ENCODE measurements at places on chromosomes 5 and 9.

DNA sequence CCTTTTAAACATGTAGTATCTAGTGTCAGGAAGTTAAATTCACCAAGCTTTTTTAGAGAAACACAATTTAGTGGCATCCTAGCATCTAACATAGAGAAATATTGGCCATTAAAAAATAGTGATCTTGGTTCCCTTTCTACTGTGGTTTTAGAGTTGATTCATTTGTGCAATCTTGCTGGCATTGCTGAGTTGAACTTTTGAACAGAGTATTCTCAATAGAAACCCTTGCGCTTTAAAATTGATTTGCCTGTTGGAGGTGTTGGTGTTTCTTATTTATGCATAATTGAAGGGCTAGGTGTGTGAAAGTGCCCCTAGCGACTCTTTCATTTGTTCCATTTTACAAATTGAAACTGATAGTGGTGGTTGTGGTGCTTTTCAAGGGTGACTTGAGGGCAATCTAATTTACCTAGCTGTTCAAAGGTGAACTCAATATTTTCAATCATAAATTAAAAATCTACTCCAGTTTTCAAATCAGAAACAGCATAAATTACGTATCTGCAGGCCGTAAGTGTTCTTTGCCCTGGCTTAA is 73.0 kb upstream of the MPDZ start:
- no peak for DNase-seq

- DNase-seq = peak; percentile 98
Measured at GRCh38 chr9:107750741-107751566, 261.4 kb upstream of the KLF4 start.

DNA sequence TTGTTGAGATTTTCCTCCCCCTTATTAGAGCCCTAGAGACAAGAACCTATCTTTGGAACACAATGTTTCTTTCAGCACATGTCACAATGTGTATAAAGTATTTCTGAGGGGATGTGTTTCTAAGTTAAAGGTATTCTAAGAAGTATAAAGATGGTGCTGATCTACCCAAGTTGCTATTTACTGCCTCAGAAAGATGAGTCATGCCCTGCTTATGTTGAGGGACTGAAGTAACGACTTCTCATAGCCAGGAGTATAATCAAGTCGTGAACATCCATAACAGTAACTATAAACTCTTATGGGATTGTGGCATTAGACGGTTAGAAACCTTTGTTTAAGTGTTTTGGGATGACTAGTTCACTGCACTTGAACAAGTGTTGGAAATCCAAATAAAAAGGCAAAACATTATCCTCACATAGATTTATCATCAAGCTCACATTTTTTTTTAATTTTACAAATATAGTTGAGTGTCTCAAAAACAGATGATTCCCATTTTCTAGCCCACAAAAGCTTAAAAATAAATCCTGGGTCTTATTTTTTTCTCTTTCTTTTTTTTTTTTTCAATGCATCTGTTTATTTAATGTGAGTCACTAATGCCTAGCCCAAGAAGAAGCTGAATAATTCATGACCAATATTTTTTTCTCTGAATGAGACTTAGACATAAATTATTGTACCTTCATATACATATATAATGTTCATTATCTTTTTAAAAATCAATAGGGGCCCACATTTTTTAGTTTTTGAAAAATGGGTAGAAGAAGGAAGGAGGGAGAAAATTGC is 12.2 kb upstream of the TMEM252 start:
- peak; percentile 47 for DNase-seq

DNA sequence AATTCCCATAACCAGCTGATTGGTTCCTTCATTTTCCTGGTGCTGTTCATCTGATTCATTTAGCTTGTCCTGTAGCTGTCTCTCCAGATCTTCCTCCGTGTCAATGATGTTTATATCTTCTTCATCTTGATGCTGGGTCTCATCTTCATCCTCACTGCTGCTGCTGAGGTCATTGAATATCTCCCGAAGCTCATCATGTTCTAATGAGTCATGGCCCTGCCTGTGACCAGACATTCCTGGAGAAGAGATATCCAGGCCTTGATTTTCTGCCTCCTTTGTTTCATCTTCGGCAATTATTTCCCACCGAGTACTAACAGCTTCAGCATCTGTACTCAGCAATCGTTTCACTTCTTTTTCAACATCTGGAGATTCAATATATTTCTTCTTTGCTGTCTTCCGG is 1.4 kb downstream of the TAF7 start:
- peak; percentile 29 for DNase-seq

DNA sequence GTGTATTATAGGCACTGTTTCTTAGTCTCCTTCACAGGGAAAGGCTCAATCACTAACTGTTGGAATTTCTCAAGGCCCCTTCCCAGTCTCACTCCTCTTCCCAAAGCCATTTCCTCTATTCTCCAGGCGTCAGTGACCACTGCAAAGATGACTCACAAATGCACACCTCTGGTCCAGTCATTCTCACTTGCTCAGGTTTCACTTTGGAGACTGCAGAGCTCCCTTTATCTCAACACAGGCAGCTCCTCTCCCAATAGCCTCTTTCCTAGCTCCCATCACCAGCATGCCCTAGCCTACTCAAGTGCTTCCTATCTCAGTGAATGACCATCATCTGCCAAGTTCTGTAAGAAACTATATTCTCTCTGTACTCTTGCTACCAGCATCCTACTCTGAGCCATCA is 323.6 kb downstream of the NTRK2 start:
- DNase-seq = no peak

- peak; percentile 23 for DNase-seq
Measured at GRCh38 chr5:55865831-55866230, 14.7 kb downstream of the IL31RA start.

GRCh38 chr5:172776235-172776594 is 5.2 kb upstream of the DUSP1 start:
- DNase-seq = no peak

DNA sequence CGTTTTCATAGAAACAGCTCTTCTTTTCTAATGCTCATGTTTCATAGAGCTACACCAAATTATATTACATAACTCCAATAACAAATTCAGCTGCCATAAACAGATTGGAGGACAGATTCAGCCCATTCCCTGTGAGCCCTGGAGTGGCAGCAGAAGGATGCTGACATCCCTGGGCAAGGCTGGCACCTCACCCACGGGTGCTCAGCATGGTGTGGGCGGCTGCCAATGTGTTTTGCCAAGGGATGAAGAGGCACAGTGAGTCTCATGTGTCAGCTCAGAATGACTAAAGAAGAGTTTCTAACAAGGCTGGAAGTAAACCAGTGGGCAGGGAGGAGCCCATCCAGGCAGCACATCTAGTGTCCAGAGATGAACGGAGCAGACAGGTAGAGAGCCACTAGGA is 127.1 kb upstream of the ICE1 start:
- no peak for DNase-seq

- no peak for DNase-seq
Measured at GRCh38 chr5:131163276-131164119, 1.6 kb downstream of the HINT1 start.

DNA sequence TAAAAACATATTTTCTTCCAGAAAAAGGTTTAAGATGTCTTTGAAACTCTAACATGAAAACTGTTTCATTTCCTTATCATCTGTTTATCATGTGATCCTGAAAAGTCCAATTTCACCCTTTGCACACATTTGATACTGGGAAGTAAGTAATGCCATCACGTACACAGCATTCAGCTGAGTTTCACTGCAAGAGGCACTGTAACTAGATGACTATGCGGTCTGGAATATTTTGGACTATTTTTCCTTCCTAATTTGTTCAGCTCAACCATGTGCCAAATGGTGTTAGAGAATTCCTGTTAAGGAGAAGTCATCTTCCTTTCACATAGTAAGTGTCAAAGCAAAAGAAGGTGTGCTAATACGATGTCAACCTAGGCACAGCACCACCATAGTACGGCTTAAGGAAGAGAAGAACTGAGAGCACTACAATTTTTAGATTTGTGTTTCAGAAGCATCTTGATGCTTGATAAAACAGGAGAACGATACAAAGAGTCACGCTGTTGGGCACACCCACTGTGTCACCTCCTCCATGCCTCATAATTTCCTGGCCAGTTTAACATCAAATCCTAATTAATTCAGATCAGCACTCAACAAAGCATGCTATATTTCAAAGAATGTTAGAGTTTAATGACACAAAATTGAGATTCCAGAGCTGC is 77.5 kb downstream of the GNAQ start:
- peak; percentile 24 for DNase-seq

- no peak for DNase-seq
Measured at GRCh38 chr9:106228861-106229260, 534.5 kb downstream of the TMEM38B start.

GRCh38 chr5:149452007-149452664 is 73.0 kb upstream of the IL17B start:
- DNase-seq = peak; percentile 64

DNA sequence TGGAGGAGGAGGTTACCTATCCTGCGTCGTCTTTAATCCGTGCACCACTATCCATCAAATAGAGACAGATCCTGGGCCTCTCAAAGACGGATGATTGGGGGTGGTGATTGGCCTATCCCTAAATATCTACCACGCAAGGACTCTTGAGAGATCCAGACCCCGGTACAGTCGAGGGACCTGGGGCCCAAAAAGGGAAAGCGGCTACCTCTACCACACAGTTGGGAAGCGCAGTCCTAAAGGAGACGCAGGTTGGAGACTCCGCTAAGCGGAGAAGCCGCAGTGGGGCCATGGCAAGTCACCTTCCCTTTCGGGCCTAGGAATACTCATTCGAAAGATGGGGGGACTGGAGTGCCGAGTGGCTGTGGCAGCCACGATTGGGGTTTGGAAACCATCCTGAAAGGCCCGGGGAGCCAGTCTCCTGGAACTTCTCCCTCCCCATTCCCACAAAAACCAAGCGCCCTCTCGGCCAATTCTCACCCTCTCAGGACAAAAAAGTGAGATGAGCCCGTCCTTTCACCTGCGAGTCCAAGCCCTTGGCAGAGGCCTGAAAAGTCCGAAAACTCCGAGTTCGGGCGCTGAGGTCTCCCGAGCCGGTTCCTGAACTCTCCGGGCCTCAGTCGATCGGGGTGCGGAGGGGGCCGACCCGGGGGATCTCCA is 499 bp upstream of the FOXE1 start:
- no peak for DNase-seq

- DNase-seq = peak; percentile 82
Measured at GRCh38 chr9:14423815-14424261, 109.9 kb upstream of the NFIB start.

DNA sequence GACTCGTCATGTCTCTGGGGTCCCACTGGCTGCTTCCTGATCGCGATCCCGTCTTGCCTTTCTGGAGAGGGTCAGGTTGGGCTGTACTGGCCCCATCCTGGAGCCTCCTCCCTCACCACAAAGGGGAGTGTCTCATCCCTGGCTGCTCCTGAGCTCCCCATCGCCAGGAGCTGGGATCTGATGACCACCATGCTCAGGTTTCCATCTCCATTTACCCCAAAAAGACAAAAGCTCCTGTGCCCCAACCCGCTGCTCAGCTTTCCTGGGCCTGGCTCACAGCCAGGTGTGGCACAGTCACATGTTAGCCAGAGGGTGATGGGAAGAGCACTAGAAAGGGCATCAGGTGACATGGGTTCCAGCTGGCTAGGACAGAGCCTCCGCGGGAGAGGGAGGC is 47.3 kb upstream of the CDKN2AIPNL start:
- no peak for DNase-seq

GRCh38 chr5:80172067-80172695 is 83.7 kb downstream of the SERINC5 start:
- no peak for DNase-seq

- DNase-seq = no peak
Measured at GRCh38 chr9:135523521-135524129, 2.4 kb downstream of the LCN1 start.

DNA sequence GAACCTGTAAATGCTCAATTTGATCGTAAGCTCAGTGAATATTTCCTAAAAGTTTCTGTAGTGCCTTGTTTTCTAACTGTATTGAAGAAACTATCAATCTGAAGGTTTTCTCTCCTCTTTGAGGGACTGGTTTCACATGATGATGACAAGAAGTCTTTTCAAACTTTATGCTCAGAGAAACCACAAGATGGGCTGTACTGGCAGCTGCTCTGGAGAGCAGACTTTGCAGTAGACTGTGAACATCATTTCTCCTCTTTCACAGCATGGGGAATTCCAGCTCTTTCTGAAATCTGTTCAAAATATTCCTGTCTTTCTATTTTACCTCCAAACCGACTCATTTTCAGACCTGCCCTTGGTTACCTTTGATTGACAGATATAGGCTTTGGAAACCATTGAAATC is 194.4 kb downstream of the IZUMO3 start:
- DNase-seq = no peak

GRCh38 chr5:159453209-159453608 is 122.9 kb upstream of the IL12B start:
- no peak for DNase-seq

- DNase-seq = no peak
Measured at GRCh38 chr5:176700239-176700847, 53.1 kb downstream of the TSPAN17 start.

DNA sequence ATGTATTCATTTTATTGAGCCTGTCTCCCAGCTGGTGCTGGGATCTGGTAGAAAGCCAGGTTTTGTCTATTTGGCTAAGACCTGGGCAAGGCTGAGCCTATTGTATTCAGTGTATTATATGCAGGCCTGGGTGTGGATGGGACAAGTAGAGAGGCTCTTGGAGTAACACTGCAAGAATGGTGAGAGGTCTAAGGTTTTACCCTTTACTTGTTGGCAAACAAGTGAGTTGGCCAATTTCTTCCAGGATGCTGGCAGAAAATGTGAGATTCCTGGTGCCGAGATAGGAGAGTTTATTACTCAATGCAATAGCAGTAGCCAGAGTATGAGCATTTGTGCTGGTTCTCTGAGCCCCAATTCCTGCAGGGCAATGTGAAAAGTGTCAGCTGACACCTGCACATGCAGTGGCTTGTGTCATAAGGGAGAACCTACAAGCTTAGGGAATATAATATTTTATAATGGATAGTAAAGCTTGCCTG is 141.7 kb upstream of the PRLR start:
- no peak for DNase-seq

DNA sequence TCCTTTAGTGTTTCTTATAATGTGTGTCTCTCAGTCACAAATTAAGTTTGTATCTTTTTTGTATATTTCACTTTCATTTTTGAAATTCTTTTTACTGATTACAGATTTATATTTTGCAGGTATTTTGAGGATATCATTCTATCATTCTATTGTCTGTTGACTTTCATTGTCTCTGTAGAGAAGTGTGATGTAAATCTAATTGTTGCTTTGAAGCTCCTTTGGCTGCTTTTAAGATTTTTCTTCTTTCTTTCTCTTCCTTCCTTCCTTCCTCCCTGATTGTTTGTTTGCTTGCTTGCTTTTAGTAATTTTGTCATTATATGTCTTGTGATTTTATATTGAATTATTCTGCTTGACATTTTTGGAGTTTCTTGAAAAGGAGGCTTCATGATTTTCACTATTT is 75.3 kb upstream of the MAST4 start:
- no peak for DNase-seq
